ENCODE measurements at places on chromosomes 12 and 14.
A peak's percentile ranks its signal among the peaks of the same experiment; 100 is the strongest.

DNA sequence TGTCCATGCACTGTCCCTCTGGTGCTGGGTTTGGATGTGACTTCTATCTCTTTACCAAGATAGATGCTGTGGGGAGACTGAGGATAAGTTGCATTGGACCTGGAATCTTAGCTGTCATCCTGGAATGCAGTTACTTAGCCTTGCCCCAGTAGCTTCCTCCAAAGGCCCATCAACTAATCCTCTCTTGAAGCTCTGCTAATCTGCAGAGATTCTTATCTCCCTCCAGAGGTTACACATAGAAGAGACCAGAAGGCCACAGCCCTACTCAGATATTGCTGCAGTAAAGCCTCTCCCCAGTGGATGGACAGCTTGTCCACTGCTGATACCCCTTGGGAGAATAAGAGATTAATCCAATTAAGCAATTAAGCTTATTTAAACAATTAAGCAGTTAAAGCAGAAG is 867.2 kb downstream of the BCL11B start:
- no peak for DNase-seq

- DNase-seq, result peak; percentile 43
Observed at GRCh38 chr12:27969624-27970400, 2.7 kb downstream of the PTHLH start.

DNA sequence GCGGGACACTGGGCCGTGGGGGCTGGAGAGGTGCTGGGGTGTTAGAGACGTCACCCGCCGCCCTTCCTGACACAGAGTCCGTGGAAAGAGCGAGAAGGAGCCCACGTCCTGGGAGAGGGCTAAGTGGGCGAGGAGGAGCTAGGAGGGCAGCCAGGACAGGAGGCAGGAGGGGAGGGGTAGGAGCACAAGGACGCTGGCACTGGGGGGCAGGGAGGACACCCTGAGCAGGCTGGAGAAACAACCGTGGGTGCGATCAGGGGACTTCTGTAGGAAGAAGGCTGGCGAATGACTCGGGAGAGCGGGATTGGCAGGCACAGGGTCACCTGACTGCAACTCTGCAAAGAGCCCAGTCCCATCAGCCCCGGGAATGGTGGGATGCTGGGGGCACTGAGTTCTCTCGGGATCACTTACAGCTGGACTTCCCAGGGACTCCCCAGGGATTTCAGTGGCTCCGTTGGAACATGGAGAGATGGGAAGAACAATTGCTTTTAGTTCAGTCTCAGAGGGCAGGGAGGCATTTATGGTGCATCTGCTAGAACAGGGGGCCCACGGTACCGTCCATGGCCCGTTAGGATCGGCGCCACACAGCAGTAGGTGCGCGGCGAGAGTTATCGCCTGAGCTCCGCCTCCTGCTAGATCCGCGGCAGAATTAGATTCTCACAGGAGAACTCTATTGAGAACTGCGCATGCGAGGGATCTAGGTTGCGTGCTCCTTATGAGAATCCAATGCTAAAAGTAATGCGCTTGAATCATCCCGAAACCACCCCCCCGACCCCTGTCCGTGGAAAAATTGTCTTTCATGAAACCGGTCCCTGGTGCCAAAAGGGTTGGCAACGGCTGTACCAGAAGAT is 24.3 kb downstream of the UBR7 start:
- DNase-seq, result no peak

DNA sequence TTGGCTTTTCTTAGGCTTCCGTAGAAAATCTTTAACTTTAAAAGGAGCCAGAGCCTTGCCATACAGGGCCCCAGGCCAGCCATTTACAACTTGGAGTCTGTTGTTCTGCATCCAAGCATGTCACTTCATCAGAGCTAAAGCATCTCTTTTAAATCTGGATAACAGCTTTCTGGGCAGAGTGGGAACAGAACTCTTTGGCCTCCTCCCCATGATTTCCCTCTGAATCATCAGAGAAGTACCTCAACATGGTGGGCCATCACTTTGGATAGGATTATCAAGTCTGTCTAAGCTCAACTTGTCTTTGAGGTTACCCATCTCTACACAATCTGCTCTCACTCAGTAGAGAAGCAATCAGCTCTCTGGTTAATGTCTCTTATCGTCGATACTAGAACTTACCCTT is 170.9 kb downstream of the SLC6A15 start:
- no peak for DNase-seq

DNA sequence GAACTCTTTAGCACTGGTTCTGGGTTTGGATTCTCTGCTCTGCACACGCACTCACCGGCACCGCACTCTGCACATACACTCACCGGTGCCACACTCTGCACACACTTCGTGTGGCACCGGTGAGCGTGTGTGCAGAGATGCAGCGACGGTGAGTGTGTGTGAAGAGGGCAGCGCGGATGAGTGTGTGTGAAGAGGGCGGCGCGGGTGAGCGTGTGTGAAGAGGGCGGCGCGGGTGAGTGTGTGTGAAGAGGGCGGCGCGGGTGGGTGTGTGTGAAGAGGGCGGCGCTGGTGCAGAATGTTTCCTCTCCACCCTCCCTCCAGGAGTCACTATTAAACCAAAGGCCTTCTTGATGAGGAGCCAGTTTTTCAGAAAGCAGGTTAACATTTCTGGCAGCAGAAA is 49.2 kb upstream of the MMP17 start:
- DNase-seq, result no peak

DNA sequence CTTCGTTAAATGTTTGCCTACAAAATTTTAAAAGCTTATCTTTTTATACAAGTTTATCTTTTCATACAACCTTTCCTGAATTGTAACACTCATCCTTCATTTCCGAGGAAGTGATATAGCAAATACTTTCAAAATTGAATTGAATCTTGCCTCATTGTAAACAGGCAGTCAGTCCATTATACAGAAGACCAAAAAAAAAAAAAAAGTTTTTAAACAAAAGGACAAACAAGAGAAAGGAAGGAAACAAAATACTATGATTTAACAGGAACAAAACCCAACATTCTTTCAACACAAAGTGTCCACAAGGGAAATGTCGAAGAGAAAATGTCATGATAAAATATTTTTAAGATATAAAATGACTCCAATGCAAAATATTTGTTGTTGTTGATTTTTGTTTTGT is 8.5 kb downstream of the ATF7 start:
- DNase-seq, result no peak

DNA sequence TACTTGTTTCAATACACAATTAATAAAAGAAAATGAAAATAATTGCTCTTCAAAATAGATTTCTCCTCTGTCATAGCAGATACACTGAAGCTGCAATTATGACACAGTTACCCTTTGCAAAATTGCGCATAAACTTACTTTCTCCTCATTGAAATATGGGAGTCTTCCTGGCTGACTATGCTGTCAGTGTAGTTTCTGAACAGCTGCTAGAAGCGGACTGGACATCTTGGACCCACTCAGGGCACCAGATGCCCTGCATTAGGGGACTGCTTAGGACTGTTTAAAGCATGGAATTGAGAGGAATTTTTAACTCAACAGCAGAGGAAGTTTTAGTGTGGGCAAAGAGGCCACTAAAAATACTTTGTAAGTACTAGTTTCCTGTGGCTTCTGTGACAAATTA is 454.9 kb downstream of the ATP23 start:
- DNase-seq, result no peak

- DNase-seq, result no peak
Observed at GRCh38 chr14:90551070-90551704, 154.4 kb downstream of the CALM1 start.

DNA sequence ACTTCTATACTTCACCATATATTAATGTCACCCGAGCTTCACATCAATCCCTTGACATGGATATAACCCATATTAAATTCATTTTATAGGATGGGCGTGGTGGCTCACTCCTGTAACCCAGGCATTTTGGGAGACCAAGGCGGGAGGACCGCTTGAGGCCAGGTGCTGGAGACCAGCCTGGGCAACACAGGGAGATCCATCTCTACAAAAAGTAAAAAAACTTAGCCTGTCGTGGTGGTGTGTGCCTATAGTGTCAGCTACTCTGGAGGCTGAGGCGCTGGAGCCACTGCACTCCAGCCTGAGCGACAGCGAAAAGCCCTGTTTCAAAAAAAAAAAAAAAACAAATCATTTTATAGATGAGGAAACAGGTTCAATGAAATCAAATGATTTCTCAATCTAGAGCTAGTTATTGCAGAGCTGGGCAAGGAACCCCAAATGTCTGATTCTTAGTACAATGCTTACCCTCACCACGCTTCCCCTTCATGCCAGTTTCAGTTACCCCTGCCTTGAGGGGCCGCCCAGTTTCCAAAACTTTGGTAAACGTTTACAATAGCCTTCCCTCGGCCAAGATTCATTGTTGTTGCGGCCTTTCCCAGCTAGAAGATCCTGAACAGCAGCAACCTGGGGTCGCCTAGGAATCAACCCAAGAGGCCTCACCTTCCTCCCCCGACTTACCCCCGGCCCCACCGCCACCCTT is 751 bp downstream of the PSMB5 start:
- DNase-seq, result no peak

DNA sequence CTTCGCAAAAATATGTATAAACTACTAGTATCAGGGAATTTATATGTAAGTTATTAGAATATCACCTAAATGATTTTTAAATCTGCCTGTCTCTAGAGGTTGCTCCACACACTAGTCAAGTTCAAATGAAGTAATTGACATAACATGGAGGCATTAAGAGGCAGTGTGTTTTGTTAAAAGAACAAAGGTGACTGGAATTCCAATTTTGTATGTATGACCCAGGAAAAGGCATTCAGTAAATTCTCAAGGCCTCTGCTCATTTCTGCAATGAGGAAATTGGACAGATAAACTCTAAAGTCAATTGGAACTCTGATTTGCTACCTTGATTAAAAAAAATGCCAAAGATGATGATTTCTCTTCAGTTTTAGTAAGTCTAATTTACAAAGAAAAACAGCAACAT is 117.1 kb downstream of the NAV3 start:
- DNase-seq, result no peak

GRCh38 chr14:32473464-32473855 is 144.4 kb downstream of the AKAP6 start:
- no peak for DNase-seq

- no peak for DNase-seq
Observed at GRCh38 chr14:101953151-101953550, 11.2 kb upstream of the DYNC1H1 start.

DNA sequence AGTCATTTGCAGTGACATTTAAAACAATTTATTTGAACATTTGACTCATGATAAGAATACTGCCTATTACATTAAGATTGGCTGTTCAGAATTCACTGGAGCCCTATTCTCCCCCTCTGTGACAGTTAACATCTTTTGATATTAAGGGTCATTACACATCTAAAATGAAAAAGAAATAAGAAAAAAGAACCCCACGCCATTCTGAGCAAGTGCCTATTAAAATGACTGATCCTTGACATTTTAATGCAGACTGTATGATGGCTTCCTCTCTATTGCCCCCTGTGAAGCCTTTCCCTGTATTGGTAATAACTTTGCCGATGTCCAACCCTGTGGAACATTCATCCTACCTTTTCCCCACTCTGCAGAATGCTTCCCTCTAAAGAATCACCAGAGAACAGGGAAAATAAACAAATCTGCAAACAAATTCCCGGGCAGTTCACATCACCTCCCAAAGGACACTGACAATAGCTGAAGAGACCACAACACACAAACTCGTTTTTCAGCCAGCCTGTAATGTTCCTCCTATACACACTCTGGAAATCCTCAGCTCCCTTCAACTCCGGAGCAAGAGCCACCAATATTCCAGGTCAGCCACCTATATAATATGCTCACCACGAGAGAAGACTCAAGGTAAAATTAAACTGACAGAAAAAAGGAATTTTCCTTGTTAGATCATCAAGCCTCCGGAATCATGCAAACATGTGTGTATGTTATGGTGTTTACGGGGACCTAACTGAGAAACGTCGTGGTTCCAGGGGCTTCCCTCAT is 2.1 kb downstream of the NIN start:
- no peak for DNase-seq

DNA sequence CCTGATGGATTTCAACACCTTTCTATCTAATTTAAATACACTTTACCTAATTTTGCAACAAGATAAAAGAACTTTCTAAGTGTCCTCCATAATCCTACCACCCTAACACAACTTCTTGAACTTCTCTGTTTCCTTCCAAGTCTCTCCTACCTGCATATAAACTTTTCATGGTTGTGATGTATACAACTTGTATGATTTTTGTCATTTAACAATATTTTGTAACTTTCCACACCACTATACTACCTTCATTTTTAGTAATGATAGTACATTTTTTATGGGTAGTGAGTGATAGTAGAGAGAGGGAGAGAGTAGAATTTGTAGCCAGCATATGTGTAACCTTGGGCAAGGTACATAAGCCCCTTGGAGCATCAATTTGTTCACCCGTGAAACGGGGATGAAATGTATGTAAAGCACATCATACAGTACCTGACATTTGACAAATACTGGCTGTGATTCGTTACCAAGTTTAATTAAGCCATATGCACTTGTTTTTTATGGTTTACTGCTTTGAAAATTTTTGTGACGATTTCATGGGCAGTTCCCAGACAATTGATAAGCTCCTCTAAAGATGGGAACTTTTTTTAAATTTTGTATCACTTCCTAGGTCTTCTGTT is 177.8 kb upstream of the SLC38A2 start:
- no peak for DNase-seq

DNA sequence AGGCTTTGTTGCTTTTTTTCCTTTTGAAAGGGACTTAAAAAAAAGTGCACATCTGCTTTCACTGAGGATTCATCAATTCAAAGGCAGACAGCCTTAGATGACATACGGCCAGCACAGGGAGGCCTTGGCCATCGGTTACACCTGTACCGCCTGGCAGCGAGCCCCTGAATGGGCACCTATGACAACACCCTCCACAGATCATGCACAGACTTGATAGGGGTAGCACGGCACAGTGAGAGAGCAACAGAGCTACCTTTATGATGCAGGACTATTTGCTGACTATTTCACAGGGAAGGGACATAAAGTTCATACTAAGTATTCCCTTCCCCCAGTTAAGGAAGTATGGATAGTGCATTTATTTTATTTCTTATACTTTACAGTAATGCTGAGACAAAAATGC is 137.9 kb upstream of the ARID2 start:
- no peak for DNase-seq

- DNase-seq, result no peak
Observed at GRCh38 chr12:59084511-59085375, 164.4 kb upstream of the LRIG3 start.

DNA sequence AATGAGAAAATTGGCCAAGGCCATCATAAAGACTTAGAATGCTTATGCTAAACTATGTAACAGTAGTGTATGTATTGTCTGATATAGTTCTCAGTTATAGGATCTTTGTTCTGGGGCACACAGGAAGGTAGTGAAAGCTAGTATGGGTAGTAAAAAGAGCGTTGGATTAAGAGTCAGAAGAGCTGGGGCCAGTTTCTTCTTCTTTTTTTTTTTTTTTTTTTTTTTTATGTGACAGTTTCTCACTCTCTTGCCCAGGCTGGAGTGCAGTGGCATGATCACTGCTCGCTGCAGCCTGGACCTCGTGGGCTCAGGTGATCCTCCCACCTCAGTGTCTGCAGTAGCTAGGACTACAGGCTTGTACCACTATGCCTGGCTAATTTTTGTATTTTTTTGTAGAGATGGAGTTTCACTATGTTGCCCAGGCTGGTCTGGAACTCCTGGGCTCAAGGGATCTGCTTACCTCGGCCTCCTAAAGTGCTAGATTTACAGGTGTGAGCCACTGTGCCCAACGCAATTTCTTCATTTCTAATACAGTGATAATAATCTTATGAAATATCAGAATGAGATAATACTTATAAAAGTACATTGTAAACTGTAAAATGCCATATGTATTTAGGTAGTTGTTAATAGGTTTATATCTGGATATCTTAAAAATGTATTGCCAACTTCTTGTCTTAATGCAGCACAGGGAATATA is 7.4 kb downstream of the MDM2 start:
- DNase-seq, result no peak
